ENCODE measurements at places on chromosomes 4 and X.

DNA sequence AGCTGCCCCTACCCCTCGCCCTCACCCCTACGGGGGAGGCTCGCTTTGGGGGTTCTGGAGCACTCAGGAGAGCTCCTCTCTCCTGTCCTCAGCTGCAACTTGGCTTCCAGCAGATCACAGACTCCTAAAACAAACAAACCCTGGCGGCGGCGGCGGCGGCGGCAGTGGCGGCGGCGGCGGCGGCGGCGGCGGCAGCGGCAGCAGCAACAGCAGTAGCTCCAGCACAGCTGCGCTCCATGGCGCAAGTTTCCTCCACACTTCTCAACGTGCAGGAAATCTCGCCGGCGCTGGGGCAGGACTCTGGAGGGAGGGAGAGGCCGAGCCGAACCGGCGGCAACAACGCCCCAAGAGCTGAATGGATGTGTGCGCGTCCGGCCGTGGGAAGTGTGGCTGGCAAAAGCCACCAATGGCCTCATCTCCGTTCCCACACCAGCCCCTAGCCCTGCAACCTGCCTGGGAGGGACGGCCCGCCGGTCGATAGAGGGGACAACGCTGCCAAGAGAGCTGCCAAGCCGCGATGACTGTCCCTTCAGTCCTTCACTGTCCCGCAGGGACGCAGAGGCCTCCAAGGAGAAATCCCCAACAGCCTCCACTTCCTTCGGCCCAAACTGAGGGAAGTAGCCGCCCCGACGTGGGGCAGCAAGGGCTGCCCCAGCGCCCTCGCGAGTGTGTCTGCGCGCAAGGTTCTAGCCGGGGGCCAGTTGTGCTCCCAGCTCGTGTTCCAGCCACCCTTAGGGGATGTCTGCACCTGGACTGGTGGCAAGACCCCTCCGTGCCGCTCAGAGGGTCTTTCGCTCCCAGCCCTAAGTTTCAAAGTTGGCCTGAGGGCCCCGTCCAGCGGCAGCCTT is 775 bp downstream of the SHROOM4 start:
- no peak for DNase-seq

DNA sequence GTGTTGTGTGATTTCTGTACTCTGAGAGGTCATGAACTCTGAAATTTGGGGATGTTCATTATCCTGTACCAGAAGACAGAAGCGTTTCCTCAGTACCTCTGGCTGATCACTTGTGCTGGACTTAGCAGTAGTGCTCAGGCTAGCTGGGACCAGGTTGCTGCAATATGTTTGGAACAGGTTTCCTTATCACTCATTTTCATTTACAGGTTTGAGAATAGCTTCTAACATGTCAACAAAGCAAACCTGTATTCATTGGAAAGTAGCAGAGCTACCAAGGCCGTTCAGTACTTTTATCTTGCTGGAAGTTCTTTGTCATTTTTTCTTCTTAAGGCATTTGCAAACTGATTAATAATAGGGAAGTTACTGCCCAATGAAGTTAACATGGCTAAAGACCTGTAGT is 242.9 kb upstream of the ANKRD50 start:
- DNase-seq: no peak

DNA sequence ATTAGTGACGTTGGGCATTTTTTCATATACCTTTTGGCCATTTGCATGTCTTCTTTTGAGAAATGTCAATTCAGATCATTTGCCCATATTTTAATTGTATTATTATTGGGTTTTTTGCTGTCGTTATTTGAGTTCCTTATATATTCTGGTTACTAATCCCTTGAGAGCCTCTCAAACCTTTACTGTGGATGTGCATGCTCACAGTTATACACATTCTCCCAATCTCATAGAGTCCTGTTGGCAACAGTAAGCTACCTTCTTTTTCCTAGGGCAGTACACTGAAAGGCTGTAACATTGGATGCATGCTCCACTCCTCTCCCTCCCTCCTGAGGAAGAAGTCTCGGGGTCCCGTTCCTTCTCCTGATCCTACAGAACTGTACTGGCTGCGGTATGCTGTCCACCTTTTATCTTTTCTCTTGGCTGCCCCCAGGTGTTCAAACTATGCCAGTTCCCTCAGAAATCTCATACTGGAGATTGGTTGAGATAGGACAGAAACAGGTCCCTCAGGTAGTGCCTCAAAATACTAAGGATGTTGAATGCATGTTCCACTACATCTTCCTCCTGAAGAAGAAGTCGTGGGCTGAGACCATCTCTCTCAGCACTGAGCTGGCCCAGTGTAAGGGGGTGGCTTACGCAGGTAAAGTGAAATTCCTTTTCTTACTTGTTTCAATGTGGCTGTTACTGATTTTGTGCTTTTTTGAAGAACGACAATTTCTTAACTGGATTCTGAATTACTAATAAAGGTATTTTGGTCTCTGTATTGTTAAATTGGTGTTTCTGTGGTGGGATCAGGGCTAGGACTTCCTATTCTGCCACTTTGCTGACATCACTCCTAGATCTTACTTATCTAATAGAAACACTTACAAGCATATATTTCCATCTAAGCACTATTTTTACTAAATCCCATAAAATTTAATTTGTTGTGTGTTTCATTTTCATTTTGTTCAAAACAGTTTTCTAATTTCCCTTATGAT is 145.4 kb upstream of the HUWE1 start:
- peak; percentile 29 for DNase-seq

GRCh38 chr4:109548655-109549054 is 11.4 kb upstream of the MCUB start:
- DNase-seq: no peak

- peak; percentile 67 for DNase-seq
Measured at GRCh38 chrX:123424546-123424945, 240.5 kb downstream of the GRIA3 start.

- DNase-seq: peak; percentile 57
Measured at GRCh38 chr4:185716141-185716551, 95.8 kb downstream of the SORBS2 start.

DNA sequence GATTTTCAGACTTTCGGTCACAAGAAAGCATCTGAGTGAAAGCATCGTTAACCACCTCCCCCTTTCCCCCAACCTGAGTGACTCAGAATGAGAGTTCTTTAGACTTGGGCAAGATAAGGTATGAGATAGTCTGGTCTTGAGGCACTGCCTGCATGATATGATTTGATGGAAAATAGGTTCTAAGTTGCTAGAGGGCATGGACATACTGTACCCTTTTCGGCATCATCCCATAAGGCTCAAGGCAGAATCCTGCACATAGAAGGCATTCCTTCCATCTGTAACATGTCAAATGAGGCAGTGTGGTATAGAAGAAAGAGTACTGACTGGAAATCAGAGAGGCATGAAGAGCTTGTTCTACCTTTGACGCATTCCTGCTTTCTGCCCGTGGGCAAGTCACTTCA is 16.8 kb upstream of the AMOT start:
- DNase-seq: no peak

GRCh38 chrX:50470103-50471031 is at the start of gene DGKK:
DGKK (minus strand) TSS chrX:50470825; CDS start chrX:50470678, 147 bp downstream.
- no peak for DNase-seq

- DNase-seq: no peak
Measured at GRCh38 chrX:151359931-151360871, 36.8 kb upstream of the VMA21 start.

GRCh38 chr4:149799546-149799945 is 16.1 kb downstream of the IQCM start:
- no peak for DNase-seq

GRCh38 chr4:113540859-113541258 is 220.7 kb downstream of the CAMK2D start:
- DNase-seq: no peak

All from NCI-H2081 (cell line).